PC-3 (cell line): ENCODE measurements at places on chromosomes 6 and 20. TPM values are rescaled to one million over a fixed set of nuclear protein-coding genes. Genes with fewer than 3 reads are reported as not detected.

- DNase-seq, result no peak
Observed at GRCh38 chr20:10631126-10631525, 42.7 kb downstream of the JAG1 start.

GRCh38 chr6:110337486-110337885 is 20.7 kb downstream of the METTL24 start:
- no peak for DNase-seq

KIAA0408 gene
- 0.04 TPM in 1 of 2 replicates, not detected in the other for total RNA-seq

GJA10 gene
- not detected in 2 replicates for total RNA-seq

GRCh38 chr20:44038681-44039123 is 124.0 kb downstream of the TOX2 start:
- DNase-seq, result no peak

DNA sequence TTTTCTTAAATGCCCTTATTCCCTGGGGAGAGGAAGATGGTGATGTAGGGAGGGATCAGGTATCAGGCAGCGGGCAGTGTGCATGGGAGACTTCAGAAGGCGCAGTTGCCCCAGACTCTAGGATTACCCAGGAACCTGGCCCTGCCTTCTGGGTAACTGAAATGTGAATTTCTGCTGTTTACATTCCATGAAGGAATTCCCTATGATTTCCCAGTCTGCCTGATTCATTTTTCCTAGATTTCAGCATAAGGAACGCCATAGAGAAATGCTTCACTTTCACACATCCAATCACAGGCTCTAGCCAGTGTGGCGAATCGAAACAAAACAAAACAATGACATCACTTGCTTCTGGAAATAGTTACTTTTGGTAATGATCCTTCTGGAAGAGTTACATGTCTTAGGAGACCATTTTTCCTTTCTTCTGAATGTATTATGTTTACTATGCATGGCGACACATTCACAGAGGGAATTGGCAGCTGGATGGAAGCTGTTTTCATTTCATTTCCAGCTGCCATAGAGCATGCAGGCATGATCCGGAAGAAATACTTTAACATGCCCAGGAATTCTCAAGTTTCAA is 33.3 kb downstream of the LRP11 start:
- no peak for DNase-seq

MUC22 gene
- 0.06 TPM in 1 of 2 replicates, not detected in the other for total RNA-seq

GRCh38 chr6:61200444-61200843 is 1085.6 kb downstream of the KHDRBS2 start:
- DNase-seq, result no peak

DNA sequence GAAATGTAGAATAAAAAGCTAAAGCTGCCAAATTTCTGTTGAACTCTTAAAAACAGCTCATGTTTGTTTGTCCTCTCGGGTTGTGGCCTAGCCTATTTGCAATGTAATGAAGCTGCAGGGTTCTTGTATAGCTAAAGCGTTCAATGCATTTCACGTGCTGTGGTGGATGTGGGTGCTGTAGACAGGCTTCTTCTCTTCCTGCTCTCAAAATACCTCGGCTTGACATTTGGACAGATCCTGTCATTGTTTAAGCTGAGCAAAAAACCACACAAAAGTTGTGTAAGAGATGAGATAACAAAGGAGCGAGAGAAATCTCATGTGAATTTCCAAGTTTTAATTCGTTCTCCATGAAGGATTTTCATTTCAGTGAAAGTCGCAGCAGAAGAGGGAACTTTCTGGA is 196.3 kb upstream of the UST start:
- no peak for DNase-seq

GRCh38 chr6:9292975-9293374 is 857.6 kb upstream of the SLC35B3 start:
- DNase-seq, result no peak

TTBK1 gene
- not detected in 2 replicates for total RNA-seq

DNA sequence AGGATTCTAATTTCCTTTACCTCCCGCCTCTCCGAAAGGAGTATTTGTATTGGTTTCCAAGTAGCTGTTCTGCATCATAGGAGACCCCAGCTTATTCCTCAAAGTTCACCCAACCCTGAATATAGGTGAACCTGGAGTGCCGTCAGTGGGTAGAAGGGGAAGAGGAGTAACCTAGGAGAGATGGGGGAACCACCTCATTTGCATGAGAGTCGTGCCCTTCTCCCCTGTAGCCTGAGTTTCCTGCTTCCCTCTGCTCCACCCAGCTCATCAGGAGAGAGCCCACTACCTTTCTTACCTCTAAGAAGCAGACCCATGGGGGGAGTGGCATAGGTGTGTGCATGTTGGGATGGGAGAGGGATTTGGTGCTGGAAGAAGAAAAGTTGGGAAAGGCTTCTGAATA is 17.3 kb upstream of the WFDC2 start:
- DNase-seq, result no peak

ULBP2 gene
- 5.8 and 8.1 TPM in 2 replicates for total RNA-seq
